Articular chondrocyte of knee joint (primary cell): ENCODE measurements at places on chromosomes 3 and 15. TPM values are rescaled to one million over a fixed set of nuclear protein-coding genes. Genes with fewer than 3 reads are reported as not detected.

ANO10 gene
- total RNA-seq, result 50.6 and 59.1 TPM in 2 replicates

CD200R1 gene
- total RNA-seq, result 0.11 and 0.13 TPM in 2 replicates

CACNA2D3 gene
- 7.3 and 17.7 TPM in 2 replicates for total RNA-seq

PDZRN3 gene
- 35.0 and 50.9 TPM in 2 replicates for total RNA-seq

PLSCR4 gene
- 38.6 and 50.2 TPM in 2 replicates for total RNA-seq

MESP2 gene
- total RNA-seq, result 0.32 and 0.78 TPM in 2 replicates

AADAC gene
- not detected in 2 replicates for total RNA-seq

DUOX1 gene
- total RNA-seq, result under 0.01 and 0.13 TPM in 2 replicates

FEM1B gene
- 52.3 and 52.4 TPM in 2 replicates for total RNA-seq

KBTBD8 gene
- 7.3 and 11.3 TPM in 2 replicates for total RNA-seq

SNTN gene
- total RNA-seq, result not detected in 2 replicates

TLR9 gene
- 0.13 TPM in 1 of 2 replicates, not detected in the other for total RNA-seq

CCNB2 gene
- 27.7 and 35.7 TPM in 2 replicates for total RNA-seq

AP3B2 gene
- 1.0 and 1.4 TPM in 2 replicates for total RNA-seq

DHFR2 gene
- total RNA-seq, result 7.8 and 8.6 TPM in 2 replicates

CNTN6 gene
- under 0.01 TPM in 1 of 2 replicates, not detected in the other for total RNA-seq

SLC25A36 gene
- total RNA-seq, result 112 and 148 TPM in 2 replicates

GUCA1C gene
- not detected in 2 replicates for total RNA-seq

CFAP161 gene
- total RNA-seq, result 0.26 and 0.54 TPM in 2 replicates

CIB2 gene
- 3.8 and 4.1 TPM in 2 replicates for total RNA-seq

GABRB3 gene
- total RNA-seq, result 0.13 and 2.7 TPM in 2 replicates

BFSP2 gene
- not detected in 2 replicates for total RNA-seq

C3orf85 gene
- not detected in 2 replicates for total RNA-seq

PP2D1 gene
- not detected in 2 replicates for total RNA-seq
